ENCODE measurements at places on chromosomes 12 and 14. TPM values are rescaled to one million over a fixed set of nuclear protein-coding genes. Genes with fewer than 3 reads are reported as not detected.

GPR135 gene
- not detected for total RNA-seq

GLIPR1 gene
- total RNA-seq, result 3.7 TPM

FOXG1 gene
- not detected for total RNA-seq

GALNT16 gene
- total RNA-seq, result 11.3 TPM

RPL10L gene
- 16.0 TPM for total RNA-seq

- no peak for DNase-seq
These were observed 311.5 kb downstream of the NOVA1 start for GRCh38 chr14:26286081-26286912.

GRCh38 chr12:11202811-11203210 is 16.1 kb upstream of the TAS2R42 start:
- no peak for DNase-seq

GRCh38 chr12:77299910-77300669 is 234.7 kb upstream of the E2F7 start:
- no peak for DNase-seq

DNA sequence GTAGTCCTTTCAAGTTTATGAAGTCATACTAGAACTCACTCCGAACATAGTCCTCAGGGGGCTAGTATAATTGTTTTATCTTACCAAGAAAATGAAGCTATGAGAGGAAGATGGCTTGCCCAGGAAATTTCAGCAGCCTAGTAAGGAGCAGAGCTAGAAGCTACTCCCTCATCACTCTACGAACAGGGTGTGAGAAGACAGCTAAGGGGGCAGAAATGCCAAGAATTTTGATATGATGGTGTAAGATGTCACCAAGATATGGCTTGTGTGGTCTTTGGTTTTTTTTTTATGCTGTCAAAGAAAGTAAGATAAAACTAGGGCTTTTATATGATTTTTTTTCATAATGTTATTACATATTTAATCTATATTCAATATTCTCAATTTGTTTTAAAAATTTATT is 47.6 kb downstream of the PRICKLE1 start:
- DNase-seq, result no peak

DNA sequence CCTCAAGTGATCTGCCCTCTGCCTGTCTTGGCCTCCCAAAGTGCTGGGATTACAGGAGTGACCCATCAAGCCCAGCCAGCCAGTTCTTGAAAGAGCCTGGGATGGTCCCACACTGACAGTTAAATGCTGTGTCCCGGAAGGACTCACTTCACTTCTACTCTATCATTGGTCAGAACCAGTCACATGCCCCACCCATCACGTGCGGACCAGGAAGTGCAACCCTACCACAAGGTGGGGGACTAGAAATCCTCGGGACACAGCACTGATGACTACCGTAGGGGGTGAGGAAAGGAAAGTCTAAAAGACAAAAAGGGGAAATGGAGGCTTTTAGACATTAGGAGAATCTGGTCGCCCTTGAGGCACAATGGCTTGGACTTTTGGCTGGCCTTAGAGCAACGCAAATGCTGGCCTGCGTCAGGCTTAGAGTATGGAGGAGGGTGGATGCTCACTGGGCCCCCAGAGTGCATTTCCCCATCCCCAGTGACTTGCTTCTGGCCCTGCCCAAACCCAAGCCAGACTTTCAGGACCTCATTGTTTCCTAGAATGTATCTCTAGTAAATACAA is 207.7 kb downstream of the TTC8 start:
- no peak for DNase-seq

GRCh38 chr14:69152181-69152901 is 578 bp downstream of the DCAF5 start:
- DNase-seq, result peak; percentile 10

DNA sequence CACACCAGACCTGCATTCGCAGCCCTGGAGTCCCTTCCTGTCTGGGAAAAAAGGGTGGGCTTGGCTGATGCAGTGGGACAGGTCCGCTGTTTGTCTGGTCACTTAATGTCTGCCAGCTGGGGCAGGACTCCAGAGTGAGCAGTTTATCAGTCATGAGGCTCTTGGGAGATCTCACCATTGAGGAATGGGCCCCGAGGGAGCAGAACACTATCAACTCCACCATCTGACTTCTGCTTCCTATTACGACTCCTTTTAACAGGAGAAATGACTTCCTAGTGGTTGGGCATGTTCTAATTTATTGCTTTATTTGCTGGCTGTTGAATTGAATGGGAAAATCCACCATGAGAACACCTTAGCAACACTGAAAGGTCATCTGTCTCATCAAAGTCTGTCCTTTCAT is 182.5 kb upstream of the RASSF8 start:
- DNase-seq, result no peak

GRCh38 chr14:75427126-75427481 is 718 bp upstream of the JDP2 start:
- peak; percentile 33 for DNase-seq

DNA sequence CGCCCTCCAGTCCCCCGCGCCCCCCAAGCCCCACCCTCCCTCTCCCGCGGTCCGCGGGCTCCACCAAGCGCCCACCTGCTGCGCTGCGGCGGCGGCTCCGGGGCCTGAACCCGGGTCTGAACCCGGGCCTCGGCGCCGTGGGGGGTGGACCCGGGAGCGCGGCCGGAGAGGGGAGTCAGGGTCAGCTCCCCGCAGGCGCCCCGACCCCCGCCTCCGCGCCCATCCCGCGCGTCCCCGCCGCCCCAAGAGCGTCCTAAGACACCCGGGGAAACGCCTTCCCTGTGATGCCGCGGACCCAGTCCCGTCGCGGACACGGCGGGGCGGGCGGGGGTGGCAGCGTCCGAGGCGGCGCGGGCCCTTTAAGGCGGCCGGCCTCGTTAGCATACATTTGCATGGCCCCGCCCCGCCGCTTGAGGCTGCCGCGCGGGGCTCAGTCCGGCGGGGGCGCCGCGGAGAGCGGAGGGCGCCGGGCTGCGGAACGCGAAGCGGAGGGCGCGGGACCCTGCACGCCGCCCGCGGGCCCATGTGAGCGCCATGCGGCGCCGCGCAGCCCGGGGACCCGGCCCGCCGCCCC is at the start of gene MMP17:
Gene MMP17 (plus strand): TSS at position 433 of the 574 bp plus-strand sequence. CDS start 102 bp downstream, at position 535.
- peak; percentile 33 for DNase-seq
